ENCODE measurements at places on chromosomes 2 and 18.

- no peak for DNase-seq
These were observed 14.4 kb upstream of the WDR75 start for GRCh38 chr2:189426886-189427285.

- DNase-seq = no peak
These were observed 20.4 kb downstream of the RAB12 start for GRCh38 chr18:8629602-8630001.

DNA sequence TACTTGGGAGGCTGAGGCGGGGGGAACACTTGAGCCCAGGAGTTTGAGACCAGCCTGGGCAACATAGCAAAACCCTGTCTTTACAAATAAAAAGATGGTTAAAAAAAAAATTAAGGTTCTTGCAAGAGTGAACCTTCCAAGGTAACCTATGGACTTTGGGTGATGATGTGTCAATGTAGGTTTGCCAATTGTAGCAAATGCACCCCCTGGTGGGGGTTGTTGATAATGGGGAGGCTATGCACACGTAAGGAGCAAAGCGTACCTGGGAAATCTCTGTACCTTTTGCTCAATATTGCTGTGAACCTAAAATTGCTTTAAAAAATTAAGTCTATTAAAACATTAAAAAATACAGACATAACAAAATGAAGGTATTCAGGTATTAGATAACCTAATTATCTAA is 70.4 kb downstream of the CWC22 start:
- DNase-seq = no peak

DNA sequence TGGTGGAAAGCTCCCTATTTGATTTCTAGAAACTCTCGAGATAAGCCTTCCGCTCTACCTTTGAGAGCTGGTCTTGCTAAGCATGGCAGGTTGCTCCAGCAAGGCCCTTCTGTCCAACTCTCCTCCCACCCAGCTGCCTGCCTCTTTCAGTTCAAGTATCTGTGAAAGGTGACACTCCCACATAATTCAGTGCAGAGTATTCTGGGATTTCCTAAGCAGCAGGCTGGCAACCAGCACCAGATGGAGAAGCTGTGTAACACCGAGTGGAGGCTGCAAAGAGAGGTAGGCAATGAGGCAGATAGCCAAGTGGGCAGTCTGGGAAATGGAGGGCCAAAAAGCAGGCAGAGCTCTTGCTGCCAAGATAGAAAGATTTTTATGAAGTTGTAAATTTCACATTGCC is 88.4 kb upstream of the CAVIN2 start:
- DNase-seq = no peak

DNA sequence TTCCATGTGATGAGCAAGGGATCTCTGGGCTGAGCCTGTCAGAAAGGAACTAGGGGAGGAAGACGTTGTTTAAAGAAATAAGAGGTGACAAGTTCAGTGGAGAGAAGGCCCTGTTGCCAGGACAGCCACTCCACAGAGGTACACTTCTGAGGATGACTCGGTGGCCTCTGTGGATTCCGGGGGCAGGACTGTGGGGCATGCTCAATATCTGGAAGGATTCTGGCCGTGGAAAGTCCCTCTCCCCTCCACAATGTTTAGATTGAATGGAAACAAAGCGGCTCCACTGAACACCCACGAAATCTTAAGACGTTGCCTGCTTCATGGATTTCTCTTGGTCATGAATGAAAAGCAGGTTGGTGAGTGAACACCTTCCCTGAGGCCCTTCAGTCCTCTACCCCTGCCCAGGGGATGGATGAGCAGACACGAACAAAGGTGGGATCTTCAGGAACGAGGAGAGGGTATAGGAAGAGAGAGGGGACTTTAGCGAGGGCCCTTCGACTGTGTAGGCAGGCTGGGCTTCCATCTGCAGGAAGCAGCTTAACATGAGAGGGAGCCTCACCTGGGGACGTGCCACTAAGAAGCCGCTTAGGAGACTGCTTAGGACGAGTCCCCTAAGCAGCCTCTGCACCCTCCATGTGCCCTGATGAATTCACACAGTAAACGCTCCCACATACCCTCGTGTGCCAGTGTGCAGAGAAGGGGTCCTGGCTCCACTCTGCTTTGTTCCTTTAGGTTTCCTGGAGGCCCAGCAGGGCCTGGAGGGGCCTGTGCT is 1.9 kb downstream of the NTSR2 start:
- DNase-seq = no peak

GRCh38 chr2:241992753-241993152 is 123.2 kb downstream of the RTP5 start:
- DNase-seq = no peak

DNA sequence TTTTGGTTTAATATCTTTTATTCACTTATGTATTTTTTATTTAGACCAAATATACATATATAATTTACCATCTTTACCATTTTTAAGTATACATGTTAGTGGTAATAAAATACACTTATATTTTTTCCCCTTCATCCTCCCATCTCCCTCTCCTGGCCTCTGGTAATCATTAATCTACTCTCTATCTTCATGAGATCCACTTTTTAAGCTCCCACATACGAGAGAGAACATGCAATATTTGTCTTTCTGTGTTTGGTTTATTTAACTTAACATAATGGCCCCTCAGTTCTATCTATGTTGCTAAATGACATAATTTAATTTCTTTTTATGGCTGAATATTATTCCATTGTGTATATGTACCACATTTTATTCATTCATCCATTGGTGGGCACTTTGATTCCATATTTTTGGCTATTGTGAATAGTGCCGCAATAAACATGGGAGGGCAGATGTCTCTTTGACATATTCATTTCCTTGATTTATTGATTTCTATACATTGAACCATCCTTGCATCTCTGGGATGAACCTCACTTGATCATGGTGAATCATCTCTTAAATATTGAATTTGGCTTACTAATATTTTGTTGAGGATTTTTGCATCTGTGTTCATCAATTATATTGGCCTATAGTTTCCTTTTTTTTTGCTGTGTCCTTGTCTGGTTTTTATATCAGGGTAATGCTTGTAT is 41.5 kb upstream of the MEP1B start:
- no peak for DNase-seq

DNA sequence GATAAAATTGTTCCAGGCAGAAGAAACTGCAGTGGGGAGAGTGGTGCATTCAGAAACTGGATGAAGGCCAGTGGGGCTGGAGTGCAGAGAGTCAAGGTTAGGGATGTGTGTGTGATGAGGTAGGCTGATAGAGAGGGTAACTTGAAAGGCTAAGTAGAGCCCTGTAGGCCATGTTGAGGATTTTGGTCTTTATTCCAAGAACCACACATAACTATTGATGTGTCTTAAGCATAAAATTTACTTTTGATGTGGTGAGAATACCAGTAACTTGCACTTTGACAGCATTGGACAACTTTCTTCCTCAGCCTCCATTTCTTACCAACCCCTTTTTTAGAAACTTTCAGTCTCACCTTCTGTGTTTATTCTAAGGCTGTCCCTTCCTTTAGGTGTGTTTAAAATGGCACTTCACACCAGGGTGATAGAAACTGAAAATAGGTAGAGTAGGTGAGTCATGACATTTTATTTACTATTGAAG is 22.6 kb downstream of the MTX2 start:
- no peak for DNase-seq

- DNase-seq = no peak
These were observed 339.2 kb upstream of the HNRNPA3 start for GRCh38 chr2:176873403-176873802.

- DNase-seq = no peak
These were observed 259.7 kb downstream of the RPRM start for GRCh38 chr2:153218851-153219250.

DNA sequence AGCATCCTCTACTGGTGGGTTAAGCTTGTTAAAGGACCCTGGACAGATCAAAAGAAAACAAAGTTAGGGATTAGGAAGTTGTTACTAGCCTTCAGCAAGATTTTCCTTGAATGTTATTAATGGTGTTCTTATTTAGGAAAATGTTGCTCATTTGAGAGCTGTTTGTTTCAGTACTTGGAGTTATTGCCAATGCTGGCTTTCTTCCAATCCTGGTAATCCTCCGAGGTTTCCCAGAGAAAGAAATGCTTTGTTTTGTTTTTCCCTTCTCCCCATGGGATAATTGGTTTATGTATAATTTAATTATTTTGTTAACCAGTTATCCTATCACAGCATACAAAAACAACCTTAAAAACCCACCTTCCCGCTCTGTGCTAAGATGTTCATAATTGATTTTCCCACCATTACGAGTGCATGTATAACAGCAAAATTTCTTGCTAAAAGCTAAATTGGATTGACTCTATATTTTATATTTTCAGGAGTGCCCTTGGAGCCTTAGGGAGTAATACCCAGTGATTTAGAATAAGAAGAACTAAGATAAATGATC is 79.8 kb downstream of the MGAT5 start:
- DNase-seq = no peak

GRCh38 chr18:63298400-63299365 is 20.9 kb downstream of the BCL2 start:
- DNase-seq = no peak

GRCh38 chr2:52542297-52542696 is 1225.3 kb upstream of the CHAC2 start:
- no peak for DNase-seq

GRCh38 chr2:120793682-120794403 is 58.2 kb downstream of the GLI2 start:
- DNase-seq = no peak

- DNase-seq = no peak
These were observed 266.5 kb downstream of the TCF4 start for GRCh38 chr18:55321265-55322177.

GRCh38 chr18:74896390-74896991 is 298.8 kb downstream of the ZNF407 start:
- no peak for DNase-seq

- DNase-seq = no peak
These were observed 4.1 kb downstream of the XIRP2 start for GRCh38 chr2:166892397-166892796.

GRCh38 chr2:100893392-100894104 is 73.6 kb downstream of the NPAS2 start:
- no peak for DNase-seq

DNA sequence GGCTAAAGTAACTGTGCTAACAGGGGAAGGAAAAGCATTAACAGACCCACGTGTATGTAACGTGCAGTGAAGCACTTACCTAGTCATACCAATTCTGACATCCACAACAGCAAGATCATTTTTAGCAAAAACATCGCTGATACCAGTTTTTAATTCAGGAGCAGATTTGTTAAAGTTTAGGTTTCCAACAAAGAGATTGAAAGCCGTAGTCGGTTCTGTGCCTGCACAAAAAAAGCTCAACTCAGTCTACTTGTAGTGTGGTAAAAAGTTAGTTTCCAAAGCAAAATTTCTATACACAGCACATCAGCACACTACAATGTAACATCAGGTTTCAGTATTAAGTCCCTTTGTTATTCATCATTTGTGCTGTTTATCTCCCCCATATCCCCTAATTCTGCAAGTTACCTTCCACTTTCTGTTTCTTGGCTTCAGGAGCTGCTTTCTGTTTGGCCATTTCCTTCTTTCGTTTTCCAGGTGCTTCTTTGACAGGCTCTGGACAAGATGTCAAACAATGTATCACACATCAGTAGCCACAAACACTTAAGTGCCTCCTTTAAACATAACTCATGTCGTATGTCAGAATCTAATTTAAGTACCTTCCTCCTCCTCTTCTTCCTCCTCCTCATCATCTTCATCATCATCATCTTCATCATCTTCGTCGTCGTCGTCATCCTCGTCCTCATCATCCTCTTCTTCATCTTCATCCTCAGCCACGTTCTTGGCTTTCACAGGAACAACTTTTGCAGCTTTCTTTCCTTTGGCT is 4.0 kb downstream of the NCL start:
- no peak for DNase-seq

- no peak for DNase-seq
These were observed 100.4 kb downstream of the LDLRAD4 start for GRCh38 chr18:13318731-13319501.

GRCh38 chr2:168191955-168192785 is 55.2 kb downstream of the STK39 start:
- DNase-seq = no peak

- DNase-seq = no peak
These were observed 165.6 kb downstream of the TMEFF2 start for GRCh38 chr2:192029089-192029488.

DNA sequence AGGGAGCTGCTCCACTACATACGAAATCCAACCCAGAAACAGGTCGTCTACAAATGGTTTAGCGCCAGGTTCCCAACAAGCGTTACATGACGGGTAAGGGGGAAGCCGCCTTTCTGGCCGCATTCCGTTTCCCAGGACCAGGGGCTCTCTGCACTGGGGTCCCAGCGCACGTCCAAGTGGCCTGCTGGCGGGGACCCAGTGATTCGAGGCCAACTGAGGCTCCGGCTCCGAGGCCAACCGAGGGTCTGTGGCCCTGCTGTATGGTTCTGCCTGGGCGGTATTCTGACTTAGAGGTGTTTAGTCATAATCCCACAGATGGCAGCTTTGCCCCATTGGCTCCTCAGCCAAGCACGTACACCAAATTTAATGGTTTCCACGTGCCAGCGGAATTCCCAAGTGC is 127.2 kb downstream of the PKP4 start:
- DNase-seq = no peak
